ENCODE measurements at places on chromosomes 2 and 18. TPM values are rescaled to one million over a fixed set of nuclear protein-coding genes. Genes with fewer than 3 reads are reported as not detected.

NYAP2 gene
- total RNA-seq: not detected

PLGLB1 gene
- total RNA-seq: 3.3 TPM

SLC4A5 gene
- total RNA-seq: 1.8 TPM

NR4A2 gene
- total RNA-seq: 1.8 TPM

ATRAID gene
- 107 TPM for total RNA-seq

EML4 gene
- 103 TPM for total RNA-seq

SLC9A4 gene
- 0.11 TPM for total RNA-seq

GRCh38 chr2:44169155-44169898 is 652 bp downstream of the PPM1B start:
- peak; percentile 49 for DNase-seq
- peak overlapping the region; percentile 91 for H3K27ac ChIP-seq
- peaks cover 13% of the 10 kb centered on the region for H3K4me1 ChIP-seq
- H3K4me3 ChIP-seq: peak overlapping the region; percentile 94
- H3K27me3 ChIP-seq: no peaks in the 10 kb centered on the region

DNA sequence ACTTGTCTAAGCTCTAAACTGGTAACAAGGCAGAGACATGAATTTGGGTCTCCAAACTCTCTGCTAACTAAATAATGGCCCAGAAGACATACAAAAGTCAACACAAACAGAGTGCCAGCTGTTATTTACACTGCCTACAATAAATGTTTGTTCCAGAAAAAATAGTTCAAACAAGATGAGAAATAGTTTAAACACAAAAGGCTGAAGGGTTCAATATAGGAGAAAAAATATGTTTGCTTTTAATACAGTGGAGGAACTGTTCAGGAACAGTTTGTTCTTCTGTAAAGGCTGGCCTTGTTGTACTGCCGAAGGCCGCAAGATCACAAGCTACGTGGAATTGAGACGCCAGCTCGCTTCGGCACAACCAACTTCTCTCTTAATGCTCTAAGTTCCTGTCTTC is 74.6 kb downstream of the AFF3 start:
- H3K4me1 ChIP-seq: no peaks in the 10 kb centered on the region
- H3K27me3 ChIP-seq: peaks cover 62% of the 10 kb centered on the region
- no peak overlapping the region for H3K4me3 ChIP-seq
- no peak overlapping the region for H3K27ac ChIP-seq
- no peak for DNase-seq

DNA sequence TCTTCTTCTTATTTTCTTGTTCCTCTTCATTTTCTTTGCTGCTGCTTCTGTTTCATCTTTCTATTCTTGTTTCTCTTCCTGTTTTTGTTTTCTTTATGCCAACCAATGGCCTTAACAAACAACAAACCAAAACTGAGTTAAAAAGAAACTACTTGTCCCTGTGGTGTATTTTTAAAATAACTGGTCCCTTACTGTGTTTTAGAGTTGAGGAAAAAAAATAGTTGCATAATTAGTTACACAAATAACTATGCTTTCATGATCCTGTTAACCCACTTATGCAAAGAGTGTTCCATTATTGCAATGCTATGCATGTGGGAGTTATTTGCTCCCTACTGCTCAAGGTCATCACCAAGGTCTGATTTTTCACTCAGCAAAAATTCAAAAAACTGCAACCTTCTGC is 39.5 kb upstream of the IMP4 start:
- no peaks in the 10 kb centered on the region for H3K4me1 ChIP-seq
- no peak overlapping the region for H3K4me3 ChIP-seq
- H3K36me3 ChIP-seq: no peaks in the 10 kb centered on the region
- H3K27ac ChIP-seq: no peak overlapping the region
- DNase-seq: no peak
- peaks cover 26% of the 10 kb centered on the region for H3K27me3 ChIP-seq

- H3K4me3 ChIP-seq: no peak overlapping the region
- DNase-seq: no peak
- H3K27me3 ChIP-seq: no peaks in the 10 kb centered on the region
- no peak overlapping the region for H3K27ac ChIP-seq
- no peaks in the 10 kb centered on the region for H3K4me1 ChIP-seq
- H3K36me3 ChIP-seq: no peaks in the 10 kb centered on the region
Observed at GRCh38 chr2:193566276-193566675, 1371.5 kb upstream of the TMEFF2 start.

GRCh38 chr2:203621981-203622515 is 84.4 kb upstream of the CD28 start:
- no peaks in the 10 kb centered on the region for H3K27me3 ChIP-seq
- H3K27ac ChIP-seq: no peak overlapping the region
- no peaks in the 10 kb centered on the region for H3K36me3 ChIP-seq
- H3K4me3 ChIP-seq: no peak overlapping the region
- H3K4me1 ChIP-seq: no peaks in the 10 kb centered on the region

DNA sequence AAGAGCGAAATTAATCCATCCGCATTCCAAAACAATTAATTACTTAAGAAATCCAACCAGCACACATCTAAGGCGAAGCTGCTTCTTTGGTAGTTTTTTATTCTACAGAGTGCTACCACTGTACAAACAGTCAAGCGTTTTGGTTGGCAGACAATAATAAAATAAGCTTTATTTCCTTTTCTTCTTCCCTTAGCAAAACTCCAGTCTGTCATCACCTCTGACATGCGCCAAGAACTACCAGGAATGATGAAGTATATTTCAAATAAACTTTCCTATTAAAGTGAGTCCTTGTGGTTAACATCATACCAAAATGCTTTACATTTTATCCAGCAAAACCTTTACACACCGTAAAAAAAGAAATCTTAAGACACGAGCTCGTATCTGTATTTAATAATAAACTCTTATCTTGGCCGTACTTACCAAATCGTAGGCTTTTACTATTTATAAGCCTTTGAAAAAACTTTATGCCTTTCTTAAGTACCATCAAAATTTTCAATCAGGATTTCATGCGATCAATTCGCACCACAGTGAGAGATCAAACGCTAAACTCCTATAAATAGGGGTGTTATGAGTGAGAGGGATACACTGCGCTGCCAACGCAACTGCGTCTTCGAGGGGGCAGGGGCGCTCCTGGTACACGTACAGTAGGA is 1.3 kb downstream of the ATL2 start:
- H3K36me3 ChIP-seq: no peaks in the 10 kb centered on the region
- peaks cover 20% of the 10 kb centered on the region for H3K4me1 ChIP-seq
- no peaks in the 10 kb centered on the region for H3K27me3 ChIP-seq
- H3K4me3 ChIP-seq: peak overlapping the region; percentile 96
- peak overlapping the region; percentile 97 for H3K27ac ChIP-seq
- DNase-seq: no peak

GRCh38 chr2:194301946-194302345 is 1355.1 kb upstream of the SLC39A10 start:
- DNase-seq: no peak
- no peak overlapping the region for H3K4me3 ChIP-seq
- H3K27ac ChIP-seq: no peak overlapping the region
- H3K36me3 ChIP-seq: no peaks in the 10 kb centered on the region
- no peaks in the 10 kb centered on the region for H3K4me1 ChIP-seq

DNA sequence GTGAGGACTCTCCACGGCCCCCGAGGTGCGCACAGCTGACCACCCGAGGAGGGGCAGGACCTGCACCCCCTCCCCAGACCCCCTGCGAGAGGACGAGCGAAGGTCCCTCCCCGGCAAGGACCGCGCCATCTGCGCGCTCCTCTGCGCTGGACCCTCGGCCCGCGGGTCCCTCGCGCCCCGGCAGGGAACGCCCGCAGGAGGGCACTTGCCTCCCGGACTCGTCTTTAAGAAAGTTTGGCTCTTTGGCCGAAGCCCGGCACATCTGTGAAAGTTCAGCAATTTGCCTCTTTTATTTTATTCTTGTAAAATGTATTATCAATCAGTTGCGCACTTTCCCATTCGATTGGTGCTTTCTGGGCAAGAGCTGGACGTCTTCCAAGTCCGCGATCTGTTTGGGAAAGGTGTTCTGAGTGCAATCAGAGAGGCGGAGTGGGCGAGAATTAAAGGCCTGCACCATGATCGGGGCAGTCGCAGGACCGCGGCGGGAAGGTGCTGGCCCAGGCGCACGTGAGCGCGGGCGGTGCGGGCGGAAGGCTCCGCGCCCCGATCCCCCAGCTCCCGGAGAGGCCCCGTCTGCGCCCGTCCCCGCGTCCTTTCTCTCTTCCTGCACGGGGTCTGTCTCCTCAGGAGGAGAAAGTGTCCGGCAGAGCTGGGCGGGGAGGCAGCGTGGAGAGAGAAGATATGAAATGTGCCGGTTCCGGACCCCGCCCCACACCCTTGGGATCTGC is 1.6 kb upstream of the ALKAL2 start:
- no peak overlapping the region for H3K27ac ChIP-seq
- peak overlapping the region; percentile 35 for H3K4me3 ChIP-seq
- no peaks in the 10 kb centered on the region for H3K4me1 ChIP-seq
- DNase-seq: no peak
- H3K27me3 ChIP-seq: peaks cover 58% of the 10 kb centered on the region

DNA sequence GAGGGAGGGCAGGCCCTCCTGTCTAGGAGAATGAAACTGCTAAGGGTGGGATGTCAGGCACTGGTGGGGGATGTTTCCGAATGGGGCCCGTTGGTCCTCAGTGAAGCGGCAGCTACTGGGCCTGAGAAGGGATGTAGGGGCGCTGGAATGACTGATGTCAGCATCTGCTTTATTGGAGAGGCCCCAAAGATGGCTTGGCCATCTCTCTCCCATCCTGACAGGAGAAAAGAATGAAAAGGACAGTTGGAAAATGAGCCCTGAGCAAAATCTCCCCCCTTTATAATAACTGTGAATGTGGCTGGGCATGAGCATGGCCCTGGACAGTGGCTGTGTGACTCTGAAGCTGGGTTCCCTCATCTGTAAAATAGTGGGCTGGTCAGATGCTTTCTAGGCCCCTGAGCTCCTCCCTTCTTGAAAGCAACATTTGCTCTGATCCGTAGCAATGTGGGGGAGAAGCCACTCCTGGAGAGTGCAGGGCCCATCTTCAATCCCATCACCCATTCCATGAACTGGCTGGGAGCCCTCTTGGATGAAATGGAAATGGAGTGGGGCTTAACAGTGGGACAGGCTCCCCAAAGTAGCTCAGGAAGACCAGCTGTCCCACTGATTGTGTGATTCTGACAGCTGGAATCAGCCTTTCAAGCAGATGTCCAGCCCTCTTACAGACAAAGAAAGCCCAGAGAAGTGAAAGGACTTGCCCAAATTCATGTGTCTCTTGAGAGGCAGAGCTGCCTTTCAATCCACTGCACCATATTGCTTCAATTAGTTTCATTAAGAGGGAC is 232.7 kb upstream of the SMAD2 start:
- no peak for DNase-seq
- no peaks in the 10 kb centered on the region for H3K27me3 ChIP-seq
- no peak overlapping the region for H3K27ac ChIP-seq
- H3K4me1 ChIP-seq: peaks cover 5% of the 10 kb centered on the region
- no peaks in the 10 kb centered on the region for H3K36me3 ChIP-seq
- no peak overlapping the region for H3K4me3 ChIP-seq

- H3K4me3 ChIP-seq: no peak overlapping the region
- no peaks in the 10 kb centered on the region for H3K36me3 ChIP-seq
- peaks cover 9% of the 10 kb centered on the region for H3K4me1 ChIP-seq
- H3K27me3 ChIP-seq: no peaks in the 10 kb centered on the region
- peak; percentile 46 for DNase-seq
Observed at GRCh38 chr2:55431982-55432627, 12.4 kb upstream of the CCDC88A start.

DNA sequence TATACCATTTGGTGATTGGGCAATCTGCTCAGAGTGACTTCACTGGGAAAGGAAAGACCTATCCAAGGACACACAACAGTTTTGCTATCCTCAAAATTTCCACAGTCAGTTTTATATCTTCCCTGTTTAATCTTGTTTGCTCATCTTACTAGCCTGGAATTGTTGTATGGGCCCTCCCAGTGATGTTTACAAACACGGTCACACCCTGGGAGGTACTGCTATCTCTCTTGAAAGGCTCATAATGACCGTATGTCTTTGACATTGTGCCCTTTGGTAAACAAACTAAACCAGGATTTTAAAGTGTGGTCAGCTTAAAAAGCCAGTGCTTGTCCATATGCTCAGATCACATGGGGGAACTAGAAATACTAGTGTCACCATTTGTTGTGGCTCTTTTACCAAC is 277.0 kb downstream of the CDH2 start:
- H3K27ac ChIP-seq: no peak overlapping the region
- peaks cover 25% of the 10 kb centered on the region for H3K27me3 ChIP-seq
- no peak overlapping the region for H3K4me3 ChIP-seq
- no peak for DNase-seq

All from A673 (cell line).